ENCODE measurements at places on chromosomes 3 and 15.

DNA sequence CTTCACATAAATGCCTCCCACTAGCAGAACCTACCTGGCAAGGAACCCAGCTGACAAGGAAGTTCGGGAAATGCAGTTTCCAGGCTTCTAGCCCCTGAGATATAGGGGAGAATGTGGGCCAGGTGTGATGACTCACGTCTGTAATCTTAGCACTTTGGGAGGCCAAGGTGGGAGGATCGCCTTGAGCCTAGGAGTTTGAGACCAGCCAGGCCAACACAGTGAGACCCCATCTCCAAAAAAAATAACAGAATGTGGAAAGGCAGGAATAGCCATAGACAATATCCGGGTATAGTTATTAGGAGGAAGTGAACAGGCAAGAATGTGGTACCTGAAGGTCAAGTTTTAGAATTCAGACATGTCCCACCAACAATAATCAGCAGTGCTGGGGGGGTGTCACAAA lies 40.5 kb upstream of the SH3BP5 start:
- no peak for DNase-seq

GRCh38 chr3:42914771-42915515 lies 9.0 kb downstream of the ZNF662 start:
- DNase-seq: no peak

DNA sequence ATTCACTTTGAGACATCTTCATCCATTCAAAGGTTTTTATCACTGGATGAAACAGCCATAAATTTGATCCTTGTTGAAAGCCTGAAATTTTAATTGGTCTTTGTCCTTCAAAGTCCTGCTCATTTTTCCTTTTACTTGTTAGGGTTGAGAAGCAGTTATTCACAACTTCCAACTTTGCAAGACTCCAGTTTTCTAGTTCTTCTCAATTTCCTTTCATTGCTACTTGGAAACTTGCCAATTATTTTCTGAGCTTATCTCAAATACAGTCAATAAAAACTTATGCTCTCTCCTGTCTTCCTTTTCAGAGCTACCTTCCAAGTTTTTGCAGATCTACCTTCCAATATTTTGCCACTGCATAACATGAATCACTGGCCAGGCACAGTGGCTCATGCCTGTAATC lies 23.7 kb upstream of the CD276 start:
- no peak for DNase-seq

GRCh38 chr15:100869151-100869999 lies 10.3 kb upstream of the ALDH1A3 start:
- DNase-seq: peak; percentile 42

DNA sequence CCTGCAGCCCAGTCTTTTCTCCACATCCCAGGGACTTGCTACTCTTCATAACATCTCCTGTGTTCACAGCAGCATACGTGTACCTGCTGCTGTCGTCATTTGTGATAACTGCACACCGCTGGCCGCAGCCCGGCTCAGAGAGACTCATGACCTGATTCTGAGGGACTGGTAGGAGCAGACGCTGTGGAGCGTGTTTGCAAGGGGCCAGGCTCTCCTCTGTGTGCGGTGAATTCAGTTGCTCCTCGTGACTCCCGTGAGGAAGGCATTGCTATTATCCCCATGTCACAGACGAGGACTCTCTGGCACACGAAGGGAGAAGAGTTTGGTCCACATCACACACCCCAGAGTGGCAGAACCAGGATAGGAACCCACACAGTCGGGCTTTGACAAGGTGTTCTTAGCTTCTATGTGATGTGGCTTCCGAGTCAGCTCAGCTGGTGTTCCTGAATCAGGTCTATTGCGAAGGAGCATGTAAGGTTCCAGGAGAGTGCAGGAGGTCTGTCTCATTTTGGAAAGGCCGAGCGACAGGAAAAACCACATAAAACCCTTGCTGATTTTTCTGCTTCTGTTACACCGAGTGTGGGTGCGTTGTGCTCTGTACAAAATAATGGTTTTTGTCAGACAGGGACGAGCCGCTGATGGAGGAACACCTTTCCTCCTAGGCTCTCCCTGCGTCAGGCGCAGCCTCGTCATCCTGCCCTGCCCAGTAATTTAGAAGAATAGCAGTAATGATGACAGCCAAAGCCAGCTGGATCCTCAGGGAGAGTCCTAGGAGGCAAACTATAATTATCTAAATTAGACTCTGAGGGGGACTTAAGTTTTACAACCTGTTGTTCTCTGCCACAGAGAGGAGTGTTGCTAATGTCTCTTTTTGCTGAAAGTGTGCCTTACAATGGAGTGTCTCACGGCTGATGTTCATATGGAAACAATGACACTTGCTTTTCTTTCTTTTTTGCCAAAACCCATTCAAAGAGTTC lies 157.5 kb upstream of the RGMA start:
- DNase-seq: no peak

All from HT-29 (cell line).